Erythroblast (primary cell): ENCODE measurements at places on chromosomes 12 and 14.
A peak's percentile ranks its signal among the peaks of the same experiment; 100 is the strongest.

DNA sequence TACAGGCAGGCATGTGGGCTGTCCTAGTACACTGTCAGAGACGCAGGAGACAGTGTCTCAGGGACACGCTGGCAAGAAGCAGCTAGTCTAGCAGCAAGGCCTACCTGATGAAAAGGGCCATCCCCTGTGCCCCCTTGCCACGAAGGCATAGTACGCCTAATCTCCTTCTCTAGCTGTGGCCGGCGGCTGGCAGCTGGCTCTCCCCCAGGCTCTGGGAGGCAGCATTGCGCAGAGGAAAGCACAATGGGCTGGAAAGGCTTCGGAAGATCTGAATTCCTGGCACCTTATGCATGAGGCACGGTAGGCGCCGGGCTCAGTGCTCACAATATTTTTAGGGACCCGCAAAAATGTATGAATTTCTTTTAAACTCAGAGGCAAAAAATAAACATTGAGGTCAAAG, 16.0 kb upstream of the PLEKHH1 start:
- no peak for DNase-seq

- DNase-seq = peak; percentile 90
Measured at GRCh38 chr14:64891839-64892375, 12.2 kb upstream of the SPTB start.

GRCh38 chr12:65532764-65533163, 254.3 kb downstream of the MSRB3 start:
- DNase-seq = no peak

DNA sequence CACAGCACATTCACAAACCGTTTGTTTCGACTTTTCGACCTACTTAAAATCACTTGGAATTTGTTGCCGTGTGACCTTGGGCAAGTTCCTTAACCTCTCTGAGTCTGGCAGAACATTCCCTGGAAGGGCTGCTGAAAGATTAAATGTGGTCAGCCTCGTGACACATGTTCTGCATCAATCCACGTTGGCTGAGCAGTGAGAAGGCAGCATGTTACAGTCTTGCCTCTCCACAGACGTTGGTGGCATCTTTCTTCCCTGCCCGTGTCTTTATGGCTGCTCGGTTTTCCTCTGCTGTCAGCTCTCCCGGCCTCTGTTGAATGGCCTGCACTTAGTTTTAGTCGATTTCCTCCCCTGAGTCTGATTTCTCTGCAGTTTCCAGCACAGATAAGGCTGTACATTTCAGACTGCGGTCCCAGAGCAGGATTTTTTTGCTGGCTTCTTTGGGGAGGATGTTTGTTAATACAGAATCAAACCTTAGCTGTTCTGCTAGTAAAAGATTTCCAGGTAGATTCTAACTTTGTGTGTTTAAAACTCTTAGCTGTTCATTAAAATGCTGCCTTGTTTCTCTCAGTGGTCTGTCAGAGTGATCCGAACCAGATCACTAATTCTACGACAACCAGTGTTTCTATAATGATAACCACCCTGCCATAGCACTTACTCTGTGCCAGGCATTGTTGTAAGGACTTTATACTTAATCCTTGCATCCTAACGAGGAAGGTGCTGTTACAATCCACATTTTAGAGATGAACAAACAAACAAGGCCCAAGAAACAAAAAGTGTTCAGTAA, 217.1 kb downstream of the CHST11 start:
- no peak for DNase-seq

GRCh38 chr14:76257111-76257803, 105.5 kb downstream of the GPATCH2L start:
- no peak for DNase-seq

- DNase-seq = no peak
Measured at GRCh38 chr12:108060903-108061302, 68.2 kb upstream of the WSCD2 start.

GRCh38 chr14:76837524-76837923, 11.3 kb downstream of the LRRC74A start:
- DNase-seq = no peak

DNA sequence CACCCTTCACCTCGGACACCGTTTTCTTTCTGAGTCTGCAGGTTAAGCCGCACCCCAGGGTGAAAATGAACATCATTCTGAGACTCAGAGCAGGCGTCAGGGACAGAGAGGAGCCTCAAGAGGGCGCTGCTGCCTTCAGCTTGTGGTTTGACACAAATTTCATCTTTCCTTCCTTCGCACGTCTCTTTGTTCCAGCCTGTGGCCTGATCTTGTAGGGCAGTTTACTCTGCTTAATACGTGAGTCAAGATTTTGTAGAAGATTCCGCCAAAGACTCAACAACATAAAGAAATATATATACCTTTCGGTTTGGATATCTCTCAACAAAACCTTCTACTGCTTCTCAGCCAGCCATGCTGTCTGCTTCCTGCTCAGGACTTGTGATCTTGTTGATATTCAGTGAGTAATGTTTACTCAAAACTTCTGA, 329.3 kb upstream of the OR4E1 start:
- DNase-seq = peak; percentile 18

DNA sequence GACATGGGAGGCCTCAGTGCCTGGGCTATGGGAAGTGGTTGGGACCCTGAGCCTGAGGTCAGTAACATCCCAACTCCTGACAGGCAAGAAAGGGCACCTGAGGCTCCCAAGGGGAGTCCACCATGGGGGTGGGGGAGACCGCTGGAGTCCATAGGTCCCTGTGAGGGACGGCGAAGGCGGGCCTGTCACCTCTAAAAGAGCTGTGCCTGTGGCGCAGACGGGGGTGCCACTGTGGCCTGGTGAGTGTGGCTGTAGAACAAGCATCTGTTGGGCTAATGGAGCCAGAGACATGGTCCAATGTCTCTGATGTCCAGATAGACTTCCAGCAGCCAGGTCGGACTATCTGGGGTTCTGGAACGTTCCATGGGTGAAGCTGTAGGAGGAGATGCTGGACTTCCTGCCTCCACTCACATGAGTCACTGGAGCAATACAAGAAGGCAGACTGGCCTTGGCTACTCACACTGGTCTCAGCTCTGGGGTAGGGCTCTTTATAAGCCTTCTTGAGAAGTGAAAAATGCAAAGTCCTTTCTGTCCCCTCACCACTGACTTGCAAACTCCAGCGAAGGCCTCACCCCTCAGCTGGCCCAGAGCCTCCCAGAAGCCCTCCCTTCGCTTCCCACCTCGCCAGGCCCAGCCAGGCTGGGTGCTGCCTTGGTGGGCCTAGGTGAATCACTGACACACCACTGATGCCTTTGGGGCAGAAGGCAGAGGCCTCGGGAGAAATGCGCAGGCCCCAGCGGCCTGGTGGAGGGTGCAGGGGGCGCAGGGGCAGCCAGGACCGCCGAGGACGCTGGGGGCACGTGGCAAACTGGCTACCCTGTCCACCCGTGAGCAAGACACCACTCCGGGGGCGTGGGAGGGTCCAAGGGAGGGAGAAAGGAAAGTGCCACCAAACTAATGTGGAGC, 1.1 kb upstream of the TRAF3 start:
- no peak for DNase-seq

DNA sequence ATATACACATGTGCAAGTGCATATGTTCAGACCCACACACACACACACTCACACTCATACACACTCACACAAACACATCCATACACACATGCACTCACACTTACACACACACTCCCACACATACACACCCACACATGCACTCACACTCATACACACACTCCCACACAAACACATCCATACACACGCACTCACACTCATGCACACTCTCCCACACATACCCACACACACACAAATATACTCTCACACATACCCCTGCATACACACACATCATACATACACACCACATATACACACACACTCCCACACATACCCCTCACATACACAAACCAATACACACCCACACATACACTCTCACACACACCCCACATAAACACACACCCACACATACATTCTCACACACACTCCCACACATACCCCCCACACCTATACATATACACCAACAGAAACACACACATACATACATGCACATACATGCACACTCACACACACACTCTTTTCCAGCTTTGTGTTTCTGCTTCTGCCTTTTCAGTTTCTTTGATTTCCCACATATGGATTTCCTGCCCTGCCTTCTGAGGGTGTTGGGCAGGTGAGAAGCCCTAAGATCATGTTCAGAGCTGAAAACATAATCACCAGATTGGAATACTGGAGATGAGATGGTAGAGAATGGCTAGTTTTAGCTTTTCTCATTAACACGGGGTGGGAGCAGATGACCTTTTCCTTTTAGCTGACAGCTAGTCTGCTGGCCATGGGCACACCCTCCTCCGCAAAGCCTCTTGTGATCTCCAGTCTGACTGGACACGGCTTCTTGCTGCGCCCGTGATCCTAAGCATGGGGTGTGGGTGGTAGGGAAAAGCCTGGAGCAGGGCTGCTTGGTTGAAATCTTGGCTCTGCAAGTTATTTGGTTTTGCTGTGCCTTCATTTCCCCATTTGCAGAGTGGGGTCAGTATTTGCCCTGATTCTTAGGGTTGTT, 214.0 kb downstream of the CHST11 start:
- peak; percentile 22 for DNase-seq

DNA sequence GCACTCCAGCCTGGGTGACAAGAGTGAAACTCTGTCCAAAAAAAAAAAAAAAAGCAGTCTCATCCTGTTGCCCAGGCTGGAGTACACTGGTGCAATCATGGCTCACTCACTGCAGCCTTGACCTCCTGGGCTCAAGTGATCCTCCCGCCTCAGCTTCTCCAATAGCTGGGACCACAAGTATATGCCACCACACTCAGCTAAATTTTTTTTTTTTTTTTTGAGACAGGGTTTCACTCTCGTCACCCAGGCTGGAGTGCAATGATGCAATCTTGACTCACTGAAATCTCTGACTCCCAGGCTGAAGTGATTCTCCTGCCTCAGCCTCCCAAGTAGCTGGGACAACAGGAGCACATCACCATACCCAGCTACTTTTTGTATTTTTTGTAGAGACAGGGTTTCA, 5.2 kb upstream of the CNPY2 start:
- peak; percentile 37 for DNase-seq

DNA sequence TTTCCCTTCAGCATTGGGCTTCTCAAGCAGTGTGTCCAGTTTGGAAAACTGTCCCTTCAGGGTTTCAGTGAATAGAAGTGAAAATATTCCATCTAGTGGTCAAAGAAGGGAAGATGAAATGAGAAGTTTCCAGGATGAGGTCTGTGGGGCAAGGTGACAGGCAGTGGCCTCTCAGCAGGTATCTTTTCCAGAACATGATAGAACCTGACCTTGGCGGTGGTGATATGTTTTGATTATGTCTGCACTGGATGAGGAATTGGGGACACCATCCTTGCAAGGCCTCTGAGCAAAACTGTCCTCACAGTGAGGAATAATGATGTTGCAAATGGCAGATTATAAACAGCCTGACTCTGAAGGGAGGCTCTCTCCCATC, 4.7 kb downstream of the GPX2 start:
- DNase-seq = peak; percentile 14

- peak; percentile 92 for DNase-seq
Measured at GRCh38 chr12:121466794-121467637, 67.1 kb downstream of the RNF34 start.

GRCh38 chr14:99274346-99275221, 2.6 kb upstream of the BCL11B start:
- peak; percentile 37 for DNase-seq

DNA sequence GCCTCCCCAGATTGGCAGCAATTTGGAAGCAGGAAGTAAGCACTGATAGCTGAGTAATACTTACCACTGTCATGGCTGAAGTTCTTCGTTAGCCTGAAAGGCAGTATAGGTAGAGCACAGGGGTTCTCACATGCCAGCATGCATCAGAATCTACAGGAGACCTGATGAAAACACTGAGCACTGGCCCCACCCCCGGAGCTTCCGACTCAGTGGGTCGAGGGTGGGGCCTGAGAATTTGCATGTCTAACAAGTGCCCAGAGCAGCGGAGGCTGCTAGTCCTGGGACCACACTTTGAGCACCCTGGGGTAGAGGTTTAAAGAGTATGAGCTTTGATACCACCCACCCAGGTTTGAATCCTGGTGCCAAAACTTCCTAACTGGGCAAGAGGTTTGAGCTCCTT, 89.6 kb downstream of the FBXW8 start:
- DNase-seq = no peak

DNA sequence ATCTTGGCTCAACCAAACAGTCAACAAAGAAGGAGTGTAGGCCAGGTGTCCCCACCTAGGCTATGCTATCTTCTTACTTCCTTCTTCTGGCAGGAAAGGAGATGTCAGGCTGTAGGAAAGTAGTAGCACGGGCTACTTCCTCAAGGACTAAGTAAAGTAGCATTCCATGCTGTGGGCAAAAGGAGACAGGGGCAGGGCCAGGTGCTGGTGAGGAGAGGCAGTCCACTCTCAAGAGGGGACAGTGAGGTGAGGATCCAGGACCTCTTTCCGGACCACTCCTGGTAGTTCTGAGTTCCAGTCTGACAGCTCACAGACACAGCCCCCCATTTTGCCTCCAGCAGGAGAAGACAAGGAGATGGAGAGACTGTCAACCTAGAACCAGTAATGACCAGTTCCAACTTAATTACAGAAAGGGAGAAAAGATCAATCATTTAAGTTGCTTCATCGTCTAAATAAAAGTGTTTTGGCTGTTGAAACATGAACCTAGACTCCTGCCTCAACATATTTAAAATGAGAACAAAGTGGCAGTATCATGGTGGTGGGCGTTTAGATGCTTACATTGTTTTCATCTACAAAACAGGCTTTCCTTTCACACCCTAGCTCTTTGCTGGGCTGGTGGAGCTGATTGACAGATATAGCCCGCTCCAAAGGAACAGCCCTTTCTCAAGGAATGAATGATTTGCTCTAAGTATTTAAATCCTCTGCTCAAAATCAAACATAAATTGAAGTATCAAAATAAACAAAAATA, 5.1 kb upstream of the SSTR1 start:
- no peak for DNase-seq

- DNase-seq = no peak
Measured at GRCh38 chr12:94726236-94726835, 76.0 kb upstream of the TMCC3 start.

- peak; percentile 26 for DNase-seq
Measured at GRCh38 chr14:29805415-29806123, 122.1 kb downstream of the PRKD1 start.

DNA sequence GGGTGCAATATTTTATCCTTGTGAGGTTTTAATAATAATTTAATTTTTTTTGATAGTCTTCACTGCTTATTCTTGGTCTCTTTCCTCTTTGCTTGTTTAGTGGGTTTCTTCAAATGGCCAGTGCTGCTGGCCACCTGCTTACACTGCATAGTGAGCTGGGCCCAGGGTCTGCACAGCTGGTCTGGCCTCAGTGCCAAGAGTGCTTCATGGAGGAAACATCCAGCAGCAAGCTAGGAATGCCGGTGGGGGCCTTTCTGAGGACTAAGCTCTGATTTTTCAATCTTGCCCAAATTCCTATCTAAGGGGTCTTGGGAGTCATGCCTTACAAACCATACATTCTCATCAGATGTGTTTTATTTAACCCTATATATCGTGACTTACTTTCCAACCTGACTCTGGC, 13.3 kb upstream of the BDKRB2 start:
- no peak for DNase-seq

DNA sequence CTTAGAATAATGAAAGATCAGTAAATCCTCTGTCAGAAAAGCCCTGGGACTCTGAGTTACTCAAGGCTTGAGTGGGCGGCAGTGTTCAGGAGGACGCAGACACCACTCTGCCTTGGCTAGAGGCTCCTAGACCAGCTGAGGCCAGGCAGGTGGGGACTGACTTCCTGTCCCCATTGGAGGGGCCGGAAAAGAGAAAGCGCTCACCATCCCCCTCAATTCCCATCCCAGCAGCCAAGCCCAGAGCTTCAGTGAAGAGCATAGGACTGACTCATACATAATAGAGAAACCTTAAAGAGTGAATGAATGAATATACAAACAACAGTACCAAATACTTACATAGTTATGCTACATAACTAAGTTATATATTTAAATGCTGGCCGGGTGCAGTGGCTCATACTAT, 62.0 kb downstream of the PLEKHG7 start:
- DNase-seq = no peak

- DNase-seq = peak; percentile 87
Measured at GRCh38 chr12:51972849-51973273, 21.4 kb downstream of the ACVR1B start.
